Naive thymus-derived CD4-positive, alpha-beta T cell (primary cell): ENCODE measurements at places on chromosomes 6 and 20. TPM values are rescaled to one million over a fixed set of nuclear protein-coding genes. Genes with fewer than 3 reads are reported as not detected.

ZKSCAN3 gene
- 3.3 TPM for total RNA-seq

TMEM74B gene
- total RNA-seq, result not detected

SCRT2 gene
- total RNA-seq, result not detected in 2 replicates

TREM1 gene
- total RNA-seq, result 15.9 TPM

WFDC10B gene
- not detected for total RNA-seq

SIRPD gene
- 0.35 TPM for total RNA-seq

FUT9 gene
- total RNA-seq, result not detected

ULBP2 gene
- 0.74 TPM for total RNA-seq

SCUBE3 gene
- total RNA-seq, result not detected

BTNL2 gene
- not detected for total RNA-seq

MTCH1 gene
- 130 and 131 TPM in 2 replicates for total RNA-seq
